Activated CD4-positive, alpha-beta T cell treated with anti-CD3 and anti-CD28 coated beads, Interleukin-2, amount 50 U/mL, for 24 hours (primary cell): ENCODE measurements at places on chromosomes 3 and 15.

- no peak for DNase-seq
Observed at GRCh38 chr3:135922903-135923250, 42.7 kb upstream of the PPP2R3A start.

DNA sequence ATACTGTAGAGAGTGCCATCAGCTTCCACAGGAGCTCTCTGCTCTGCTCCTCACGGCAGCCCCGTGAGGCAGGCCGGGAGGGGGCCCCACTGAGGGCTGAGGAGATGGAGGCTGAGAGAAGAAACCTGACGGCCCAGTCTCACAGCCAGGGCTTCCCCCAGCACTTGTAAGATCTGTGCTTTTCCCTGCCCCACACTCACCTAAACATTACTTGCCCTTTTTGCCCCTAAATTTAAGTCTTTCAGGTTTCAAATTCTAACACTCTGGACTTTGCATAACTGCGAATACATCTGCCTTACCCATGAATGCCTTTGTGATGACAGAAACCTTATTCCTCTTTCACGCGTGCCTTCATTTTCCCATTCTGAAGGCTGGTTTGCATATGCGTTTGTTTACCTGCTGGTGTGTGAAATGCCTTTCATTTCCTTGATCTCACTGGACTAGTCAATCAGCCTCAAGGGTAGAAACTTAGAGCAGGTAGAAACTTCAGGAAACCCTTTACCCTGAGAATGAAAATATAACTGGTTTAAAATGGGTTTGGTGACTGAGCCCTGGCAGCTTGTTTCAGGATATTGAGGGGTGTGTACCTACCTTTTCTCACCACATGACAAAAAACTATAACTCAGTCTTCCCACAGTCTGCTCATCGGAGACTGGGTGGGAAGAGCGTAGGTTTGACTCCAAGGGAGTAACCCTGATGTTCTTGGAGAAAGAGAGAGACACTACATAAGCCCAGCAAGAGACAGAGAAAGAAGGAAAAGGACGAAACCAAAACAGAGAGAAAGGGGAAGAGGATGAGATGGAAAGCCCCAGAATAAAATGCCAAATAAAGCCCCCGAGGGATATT, 20.1 kb downstream of the SLC12A8 start:
- no peak for DNase-seq

DNA sequence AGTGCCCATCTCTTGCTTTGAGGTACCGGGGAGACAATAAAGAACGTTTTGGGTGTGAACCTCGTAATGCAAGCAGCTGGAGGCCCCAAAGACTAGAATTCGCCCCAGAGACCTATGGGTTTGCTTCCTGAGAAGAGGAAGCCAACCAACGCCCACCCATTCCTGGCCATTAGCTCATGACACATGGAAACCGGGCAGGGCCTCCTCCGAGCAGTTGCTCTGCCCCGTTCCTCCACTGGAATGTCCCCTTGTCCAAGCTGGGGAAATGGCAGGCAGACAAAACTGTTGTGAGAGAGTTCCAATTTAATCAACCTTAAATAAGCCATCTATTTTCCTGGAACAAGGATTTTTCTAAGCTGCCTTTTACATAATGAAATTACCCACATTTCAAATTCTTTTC, 250.9 kb upstream of the IGF1R start:
- DNase-seq: no peak

DNA sequence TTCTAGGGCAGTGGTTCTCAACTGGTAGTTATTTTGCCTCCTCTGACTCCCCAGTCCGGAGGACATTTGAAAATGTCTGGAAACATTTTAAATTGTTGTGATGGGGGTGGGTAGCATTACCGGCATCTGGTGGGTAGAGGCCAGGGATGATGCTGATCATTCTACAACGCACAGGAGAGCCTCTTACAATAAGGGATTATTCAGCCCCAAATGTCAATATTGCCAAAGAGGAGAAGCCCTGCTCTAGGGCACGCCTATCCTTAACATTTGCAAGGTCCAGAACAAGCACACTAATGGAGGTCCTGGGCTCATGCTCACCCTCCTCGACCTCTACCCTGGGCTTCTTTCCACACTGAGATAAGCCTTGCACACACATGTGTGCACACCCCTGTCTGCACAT, 106.4 kb downstream of the MINAR1 start:
- no peak for DNase-seq
